Fibroblast of skin of back (primary cell): ENCODE measurements at places on chromosomes 5 and 9.

DNA sequence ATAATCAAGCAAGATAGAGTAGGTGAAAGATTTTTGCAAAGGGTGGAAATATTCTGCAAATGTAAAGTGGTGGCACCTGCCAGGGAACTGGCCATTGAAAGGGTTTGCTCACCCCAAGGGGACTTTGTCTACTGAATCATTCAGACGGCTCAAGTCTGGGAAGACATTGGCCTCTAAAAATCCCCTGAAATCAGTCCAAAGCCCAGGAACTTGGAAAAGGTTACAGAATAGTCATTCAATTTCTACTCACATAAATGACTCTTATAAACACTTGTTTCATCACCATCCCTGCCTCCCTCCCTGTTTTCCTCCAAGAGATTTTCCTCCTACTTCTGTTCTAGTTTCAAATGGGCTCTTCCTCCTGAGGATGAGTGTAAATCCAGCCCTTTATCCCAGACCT is 28.5 kb downstream of the ZNF366 start:
- DNase-seq: no peak

DNA sequence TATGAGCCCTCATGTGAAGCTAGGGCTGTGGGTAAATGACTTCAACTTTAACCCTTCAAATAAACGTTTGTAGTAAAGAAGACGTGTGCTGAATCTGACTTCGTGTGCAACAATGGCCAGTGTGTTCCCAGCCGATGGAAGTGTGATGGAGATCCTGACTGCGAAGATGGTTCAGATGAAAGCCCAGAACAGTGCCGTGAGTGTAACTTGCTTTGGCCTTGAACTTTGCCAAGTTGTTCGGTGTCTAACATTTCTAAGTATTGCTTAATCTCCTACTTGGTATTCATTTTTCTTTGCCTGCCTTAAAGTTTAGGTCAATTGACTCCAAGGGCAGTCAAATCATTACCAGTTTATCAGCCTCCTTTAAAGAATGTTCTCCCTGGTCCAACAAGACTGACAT is 18.2 kb downstream of the VLDLR start:
- DNase-seq: no peak

DNA sequence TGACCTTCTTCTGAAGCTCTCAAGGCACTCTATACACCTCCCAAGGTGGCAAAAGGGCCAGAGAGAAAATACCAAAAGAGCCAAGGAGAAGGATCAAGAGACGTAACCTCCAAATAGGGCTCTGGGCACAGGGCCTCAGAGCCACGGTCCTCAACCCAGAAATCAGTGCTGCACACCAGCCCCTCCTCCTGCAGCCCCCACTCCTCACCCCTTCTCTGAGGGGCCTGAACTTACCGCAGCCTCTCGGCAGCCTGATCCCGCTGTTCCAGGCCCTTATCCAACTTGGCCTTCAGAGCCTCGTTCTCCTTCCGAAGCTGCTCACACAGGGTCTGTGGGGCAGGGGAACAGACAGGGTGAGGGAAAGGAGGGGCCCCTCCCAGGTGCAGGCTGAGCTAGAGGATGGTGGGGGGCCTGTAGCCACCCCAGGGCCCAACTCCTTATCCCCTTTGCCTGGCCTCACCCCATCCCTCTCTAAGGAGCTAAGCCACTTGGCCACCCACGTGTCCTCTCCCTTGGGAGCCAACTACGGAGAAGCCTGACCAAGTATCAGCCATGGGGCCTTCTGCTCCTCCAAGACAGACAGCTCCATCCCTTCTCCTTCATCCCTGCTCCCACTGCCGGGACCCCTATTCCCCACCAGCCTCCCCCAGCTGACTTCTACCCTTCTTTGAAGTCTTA is 28.8 kb downstream of the TNIP1 start:
- DNase-seq: no peak

- no peak for DNase-seq
Observed at GRCh38 chr5:103336941-103337340, 78.4 kb downstream of the MACIR start.

DNA sequence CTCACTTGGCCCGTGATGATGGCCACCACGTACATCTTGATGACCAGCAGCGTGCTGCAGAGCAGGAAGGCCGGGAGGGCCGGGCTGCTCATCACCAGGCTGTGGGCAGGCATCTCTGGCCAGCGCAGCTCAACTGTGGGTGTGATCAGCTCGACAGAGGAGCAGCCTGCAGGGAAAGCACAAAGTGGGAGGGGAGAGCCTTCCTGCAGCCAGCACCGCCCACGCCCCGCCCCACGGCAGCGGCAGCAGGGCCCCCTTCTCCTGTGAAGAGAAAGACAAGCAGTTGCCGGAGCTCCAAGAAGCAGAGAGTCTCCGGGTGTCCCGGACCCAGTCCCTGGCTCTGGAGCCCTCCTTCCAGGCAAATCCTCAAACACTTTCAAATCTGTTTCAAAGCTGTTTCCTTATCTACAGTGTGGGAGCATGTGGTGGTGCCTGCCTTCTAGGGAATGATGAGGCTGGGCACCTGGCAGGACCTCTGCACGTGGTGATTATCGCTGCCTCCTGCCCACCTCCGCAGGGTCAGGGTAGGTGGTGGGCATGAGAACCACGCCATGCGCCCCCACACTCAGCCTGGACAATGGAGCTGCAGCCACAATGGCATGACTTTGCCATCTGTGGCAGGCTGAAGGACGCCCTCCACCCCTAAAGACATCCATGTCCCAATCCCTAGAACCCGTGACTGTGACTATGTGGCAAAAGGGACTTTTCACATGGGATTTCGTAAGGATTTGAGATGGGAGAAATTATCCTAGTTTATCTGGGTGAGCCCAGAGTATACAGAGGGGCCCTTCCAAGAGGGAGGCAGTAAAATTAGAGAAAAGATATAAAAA is at the start of gene PTGES:
PTGES (minus strand) TSS at position 143 of the 830 bp plus-strand sequence; CDS start at position 113, 30 bp downstream.
- DNase-seq: peak; percentile 82

- DNase-seq: peak; percentile 78
Observed at GRCh38 chr5:170479484-170479883, 24.3 kb upstream of the KCNIP1 start.
